ENCODE measurements at places on chromosomes 6 and 20.

GRCh38 chr20:64090165-64090564 is 6.0 kb upstream of the LKAAEAR1 start:
- no peak for DNase-seq

DNA sequence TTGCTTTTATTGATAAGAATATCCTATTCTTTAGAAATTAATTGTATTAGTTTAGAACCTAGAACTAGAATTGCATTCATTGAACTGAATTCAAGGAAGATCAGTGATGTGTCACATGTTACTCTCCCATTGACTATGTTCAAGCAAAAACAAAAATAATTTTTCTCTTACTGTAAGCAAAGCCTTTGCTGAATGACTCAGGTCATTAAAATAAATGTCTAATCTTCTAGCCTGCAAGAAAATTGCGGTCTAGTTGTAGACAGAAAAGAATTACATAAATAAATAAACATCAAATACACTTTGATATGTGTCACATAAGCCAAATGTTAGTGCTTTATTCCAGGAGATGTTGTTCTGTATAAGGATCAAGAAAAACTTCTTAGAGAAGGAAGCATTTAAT is 387.9 kb downstream of the ADGRB3 start:
- DNase-seq, result no peak

DNA sequence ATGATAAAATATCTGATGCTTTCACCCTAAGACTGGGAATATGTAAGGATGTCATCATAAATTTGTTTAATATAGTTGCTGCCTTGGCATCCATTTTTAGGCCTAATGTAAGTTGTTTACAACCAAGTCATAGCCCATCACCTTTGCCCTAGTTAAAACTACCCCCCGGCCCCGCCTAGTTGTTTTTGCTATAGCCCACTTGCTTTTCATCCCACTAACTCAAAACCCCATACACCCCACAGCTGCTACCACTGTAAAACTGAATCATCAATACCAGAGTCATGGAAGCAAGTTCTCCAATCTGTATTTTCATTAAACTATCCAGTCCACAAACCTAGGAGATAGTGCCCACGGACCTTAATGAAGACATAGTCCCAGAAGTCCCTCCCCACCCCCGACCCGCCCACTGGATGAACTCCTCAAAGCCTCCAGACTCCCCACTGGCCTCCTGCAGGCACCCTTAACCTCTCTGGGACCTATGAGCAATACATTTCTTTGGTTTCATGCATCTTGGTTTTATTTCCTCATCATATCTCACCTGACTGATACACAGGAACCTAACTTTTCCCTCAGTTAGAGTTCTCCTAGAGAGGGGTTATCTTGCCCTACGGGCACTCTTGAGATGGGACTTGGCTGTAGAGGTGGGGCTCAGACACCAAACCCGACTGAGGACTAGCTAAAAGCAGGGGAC is 12.5 kb upstream of the ZDHHC14 start:
- DNase-seq, result no peak

- DNase-seq, result no peak
Measured at GRCh38 chr20:39700528-39700927, 738.4 kb downstream of the DHX35 start.

DNA sequence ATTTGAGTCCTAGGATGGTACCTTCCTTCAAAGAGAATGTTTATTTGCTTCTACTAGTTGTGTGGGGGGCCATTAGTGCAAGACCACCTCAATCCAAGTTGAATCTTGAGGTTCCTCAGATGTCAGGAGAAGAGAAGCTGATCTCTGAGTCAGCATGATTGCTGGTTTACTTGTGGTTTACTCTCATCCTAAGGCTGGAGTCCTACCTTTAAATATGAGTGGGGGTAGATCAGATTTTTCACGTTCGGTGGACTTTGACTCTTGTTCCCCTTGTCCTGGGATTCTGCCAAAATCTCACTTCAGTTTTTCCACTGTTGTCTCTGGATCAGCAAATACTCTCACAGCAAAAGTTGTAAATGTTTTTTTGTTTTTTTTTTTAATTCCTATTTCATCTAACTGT is 84.6 kb upstream of the F13A1 start:
- no peak for DNase-seq

GRCh38 chr6:73528897-73529296 is 8.1 kb upstream of the EEF1A1 start:
- no peak for DNase-seq

DNA sequence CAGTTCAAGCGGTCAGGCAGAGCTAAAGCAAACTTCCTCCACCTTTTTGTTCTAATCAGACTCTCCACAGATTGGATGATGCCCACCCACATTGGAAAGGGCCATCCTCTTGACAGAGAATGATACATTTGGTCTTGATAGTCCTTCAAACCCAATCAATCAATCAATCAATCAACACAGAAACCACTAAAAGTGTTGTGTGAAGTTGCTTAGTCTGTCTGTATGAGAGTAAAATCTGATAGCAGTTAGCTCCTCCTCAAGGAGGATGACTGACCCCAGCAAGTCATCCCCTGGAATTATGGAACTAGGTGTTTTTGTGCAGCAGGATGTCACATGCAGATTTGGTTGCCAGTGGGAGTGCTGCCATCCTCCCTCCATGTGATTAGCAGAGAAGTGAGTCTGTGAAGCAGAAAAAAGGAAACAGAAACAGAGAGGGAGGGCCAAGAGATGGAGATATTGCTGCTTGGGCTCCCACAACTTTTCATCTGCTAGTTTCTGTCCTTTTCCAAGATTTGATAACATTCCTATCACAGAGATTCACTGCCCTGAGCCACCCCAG is 32.0 kb upstream of the SSTR4 start:
- DNase-seq, result no peak

DNA sequence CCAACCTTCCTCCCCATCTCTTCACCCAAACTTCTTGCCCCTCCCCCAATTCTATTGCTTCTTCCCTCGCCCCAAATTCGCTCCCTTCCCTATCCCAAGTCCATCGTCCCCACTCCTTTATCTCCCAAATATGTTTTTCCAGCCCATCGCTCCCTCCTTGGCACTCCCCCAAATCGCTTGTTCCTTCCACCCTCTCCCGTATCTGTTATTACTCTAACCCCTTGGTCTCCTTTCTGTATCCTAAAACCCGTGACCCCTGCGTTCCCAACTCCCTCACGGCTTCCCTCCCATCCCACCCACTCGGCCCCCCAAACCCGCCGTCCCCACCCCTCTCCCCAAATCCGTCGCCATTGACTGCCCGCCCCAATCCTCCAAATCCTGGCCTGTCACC is 584 bp downstream of the MTCH1 start:
- DNase-seq, result no peak

DNA sequence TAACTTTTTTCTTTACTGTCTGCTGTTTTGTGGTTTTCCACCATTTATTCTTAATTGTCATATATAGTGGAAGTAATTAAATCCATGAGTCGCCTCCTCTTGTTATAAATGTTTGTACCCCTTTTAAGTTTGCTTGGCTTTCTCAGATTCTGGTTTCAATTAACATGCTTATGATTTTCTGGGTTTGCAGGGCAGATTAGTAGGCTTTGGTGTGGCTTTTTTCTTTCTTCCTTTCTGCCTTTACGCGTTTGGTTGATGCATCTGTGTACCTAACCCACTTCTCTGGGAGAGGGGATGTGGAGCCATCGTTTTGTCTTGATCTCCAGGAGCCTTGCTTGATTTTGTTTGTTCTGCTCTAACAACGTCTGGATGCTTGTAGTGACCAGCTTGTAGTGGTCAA is 100.4 kb downstream of the JARID2 start:
- no peak for DNase-seq

DNA sequence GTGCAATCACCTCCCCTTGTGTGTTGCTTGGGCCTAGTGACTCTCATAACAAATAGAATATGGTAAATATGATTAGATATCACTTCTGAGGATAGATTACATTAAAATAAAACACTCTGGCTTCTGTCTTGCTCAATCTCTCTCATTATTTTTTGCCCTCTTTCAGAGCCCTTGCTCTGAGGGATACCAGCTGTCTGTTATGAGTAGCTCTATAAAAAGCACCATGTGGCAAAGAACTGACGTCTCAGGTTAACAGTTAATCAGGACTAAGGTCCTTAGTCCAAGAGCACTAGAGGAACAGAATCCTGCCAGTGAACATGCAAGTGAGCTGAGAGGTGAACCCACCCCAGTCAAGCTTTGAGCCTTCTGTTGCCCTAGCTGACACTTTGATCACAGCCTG is 402.2 kb upstream of the HTR1E start:
- DNase-seq, result no peak

DNA sequence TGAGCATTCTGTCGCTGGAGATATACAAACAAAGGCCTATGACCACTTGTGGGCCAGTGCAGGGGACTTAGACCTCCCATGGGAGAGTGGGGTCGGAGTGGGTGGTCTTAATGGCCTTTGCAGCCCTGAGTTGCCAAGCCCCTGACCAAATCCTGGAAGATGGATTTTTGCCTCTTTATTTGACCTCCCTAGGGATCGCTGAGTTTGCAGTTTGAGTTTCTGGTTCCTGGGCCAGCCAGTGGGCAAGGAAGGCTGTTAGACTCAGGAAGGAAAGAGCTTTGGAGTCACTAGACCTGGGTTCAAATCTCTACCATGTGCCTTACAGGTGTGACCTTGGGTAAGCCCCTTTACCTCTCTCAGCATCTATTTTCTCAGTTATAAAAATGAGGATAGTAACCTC is 94.1 kb downstream of the CD40 start:
- no peak for DNase-seq

GRCh38 chr6:55495277-55495676 is 83.7 kb downstream of the HMGCLL1 start:
- no peak for DNase-seq

DNA sequence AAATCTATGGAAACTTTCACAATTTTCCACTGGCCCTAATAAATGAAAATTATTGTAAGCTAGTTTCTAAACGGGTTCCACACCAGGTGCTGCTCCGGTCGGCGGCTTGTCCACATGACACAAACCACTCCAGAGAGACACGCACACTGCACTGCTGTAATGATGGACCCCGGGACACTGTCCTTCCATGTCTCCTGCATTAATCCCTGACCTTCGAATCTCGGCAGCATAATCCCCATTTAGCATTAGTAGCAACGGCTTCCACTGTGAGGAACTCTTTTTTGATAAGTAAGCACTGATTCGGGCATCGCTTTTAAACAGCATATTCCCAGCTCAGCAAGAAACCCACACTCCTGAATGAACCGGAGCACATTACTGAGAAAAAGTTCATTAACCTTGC is 43.5 kb downstream of the INSM1 start:
- DNase-seq, result no peak

DNA sequence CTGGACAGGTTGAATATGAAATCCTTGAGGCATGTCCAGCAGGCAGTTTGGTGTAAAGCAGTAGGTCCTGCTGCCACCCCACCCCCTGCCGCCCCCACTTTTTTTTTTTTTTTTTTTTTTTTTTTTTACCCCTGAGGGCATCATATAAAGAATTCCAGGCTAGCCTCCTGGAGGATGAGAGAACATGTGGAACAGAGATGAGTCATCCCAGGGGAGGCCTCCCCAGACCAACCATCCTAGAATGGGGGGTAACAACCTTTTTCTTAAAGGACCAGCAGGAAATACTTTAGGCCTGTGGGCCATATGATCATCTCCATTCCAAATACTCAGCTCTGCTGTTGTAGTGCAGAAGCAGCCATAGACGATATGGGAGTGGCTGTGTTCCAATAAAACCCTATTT is 170.9 kb downstream of the GJA10 start:
- no peak for DNase-seq

DNA sequence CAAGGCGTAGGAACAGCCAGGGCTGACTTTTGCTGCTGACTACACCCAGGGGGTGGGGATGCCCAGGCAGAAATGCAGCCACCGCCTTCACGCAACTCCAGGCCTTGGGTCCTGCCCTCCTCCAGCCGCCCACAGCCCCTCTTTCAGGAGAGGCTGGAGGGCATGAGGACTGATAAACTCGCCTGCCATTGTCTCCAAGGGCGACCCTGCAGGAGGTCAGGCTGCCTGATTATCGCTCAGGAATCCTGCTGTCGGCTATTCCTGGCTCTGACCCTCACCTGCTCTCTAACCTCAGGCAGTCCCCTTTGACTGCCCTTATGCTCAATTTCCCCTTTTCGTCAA is 62.0 kb upstream of the HDDC2 start:
- DNase-seq, result no peak
